Endothelial cell of umbilical vein (primary cell): ENCODE measurements at places on chromosomes 5 and 9. TPM values are rescaled to one million over a fixed set of nuclear protein-coding genes. Genes with fewer than 3 reads are reported as not detected.

- no peak for DNase-seq
Measured at GRCh38 chr5:152372875-152373274, 32.2 kb downstream of the NMUR2 start.

DNA sequence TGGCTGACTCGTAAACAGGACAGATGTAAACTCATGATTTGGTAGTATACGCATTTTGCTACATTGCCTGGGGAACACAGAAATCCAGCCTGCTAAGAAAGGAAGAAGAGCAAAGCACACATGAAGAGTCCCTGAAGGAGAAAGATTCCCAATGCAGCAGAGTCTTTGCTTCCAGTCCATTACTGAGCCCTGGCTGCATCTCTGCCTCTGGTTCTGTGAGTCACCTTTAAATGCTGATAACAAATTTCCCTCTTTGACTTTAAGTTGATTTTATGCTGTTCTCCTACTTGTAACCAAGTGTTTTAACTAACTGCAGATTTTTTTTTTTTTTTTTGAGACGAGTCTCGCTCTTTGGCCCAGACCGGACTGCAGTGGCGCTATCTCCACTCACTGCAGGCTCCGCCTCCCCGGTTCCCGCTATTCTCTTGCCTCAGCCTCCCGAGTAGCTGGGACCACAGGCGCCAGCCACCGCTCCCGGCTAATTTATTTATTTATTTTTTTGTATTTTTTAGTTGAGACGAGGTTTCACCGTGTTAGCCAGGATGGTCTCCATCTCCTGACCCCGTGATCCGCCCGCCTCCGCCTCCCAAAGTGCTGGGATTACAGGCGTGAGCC lies 8.5 kb upstream of the PRXL2C start:
- no peak for DNase-seq

DNA sequence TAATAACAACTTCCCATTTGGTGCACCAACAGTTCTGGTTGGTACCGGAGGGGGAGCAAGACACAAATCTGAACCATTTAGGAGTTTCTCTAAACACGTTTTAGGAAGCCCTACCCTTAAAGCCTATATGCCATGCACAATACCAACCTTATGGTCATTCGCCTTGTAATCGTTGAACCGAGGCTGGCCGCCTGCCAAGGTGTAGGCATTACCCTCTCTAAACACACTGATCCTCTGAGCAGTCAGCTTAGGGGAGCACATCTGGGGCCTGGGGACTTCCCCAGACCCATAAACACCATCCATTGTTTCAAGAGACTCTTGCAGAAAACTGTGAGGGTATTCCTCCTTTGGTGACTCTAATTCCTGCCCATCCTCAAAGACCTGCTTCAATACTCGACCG lies 328 bp downstream of the GRXCR2 start:
- DNase-seq, result no peak

- DNase-seq, result no peak
Measured at GRCh38 chr5:157842787-157843186, 16.2 kb downstream of the CLINT1 start.

GRCh38 chr9:97501177-97501971 lies at the start of gene TMOD1:
Gene TMOD1, plus strand, starts transcription at chr9:97501666. Its CDS starts 22,523 bp downstream, at chr9:97524189.
- peak; percentile 55 for DNase-seq

The SPINK4 gene
- not detected in 2 replicates for polyA plus RNA-seq

The C7 gene
- 0.08 and 0.37 TPM in 2 replicates for polyA plus RNA-seq

The TIMD4 gene
- not detected in 2 replicates for polyA plus RNA-seq
